ENCODE measurements at places on chromosomes 6 and 20. TPM values are rescaled to one million over a fixed set of nuclear protein-coding genes. Genes with fewer than 3 reads are reported as not detected.
A peak's percentile ranks its signal among the peaks of the same experiment; 100 is the strongest.

Gene C6orf132
- total RNA-seq: 1.9 TPM

Gene PPT2
- total RNA-seq: 19.5 TPM

Gene BPIFB4
- not detected for total RNA-seq

Gene PGBD1
- 1.8 TPM for total RNA-seq

Gene WFDC2
- total RNA-seq: 12.4 TPM

Gene MRAP2
- total RNA-seq: 0.20 TPM

Gene SAPCD1
- total RNA-seq: not detected

Gene FAM83C
- not detected for total RNA-seq

Gene MCHR2
- total RNA-seq: not detected

DNA sequence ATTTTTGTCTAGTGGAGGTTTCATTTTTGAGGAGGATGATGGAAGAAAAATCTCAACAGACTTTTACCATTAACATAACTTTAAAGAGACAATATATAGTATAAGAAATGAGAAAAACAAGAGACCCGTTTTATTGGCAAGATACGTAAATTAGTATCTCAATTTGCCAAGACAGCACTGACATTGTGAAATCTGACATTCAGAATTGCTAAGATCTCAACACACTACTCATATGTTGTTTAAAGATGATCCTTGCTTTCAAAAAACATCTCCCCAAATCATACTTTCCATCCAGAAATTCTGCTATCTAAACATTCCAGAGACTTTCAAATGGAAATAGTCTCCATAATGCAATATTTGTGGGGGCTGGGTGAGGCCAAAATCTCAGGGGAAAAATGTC lies 220.9 kb upstream of the CEP162 start:
- DNase-seq: no peak

DNA sequence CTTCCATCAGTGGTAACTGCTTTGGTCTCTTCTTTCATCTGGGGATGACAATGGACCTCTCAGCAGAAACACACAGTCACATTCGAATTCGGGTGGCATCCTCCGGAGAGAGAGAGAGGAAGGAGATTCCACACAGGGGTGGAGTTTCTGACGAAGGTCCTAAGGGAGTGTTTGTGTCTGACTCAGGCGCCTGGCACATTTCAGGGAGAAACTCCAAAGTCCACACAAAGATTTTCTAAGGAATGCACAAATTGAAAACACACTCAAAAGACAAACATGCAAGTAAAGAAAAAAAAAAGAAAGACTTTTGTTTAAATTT lies 6.1 kb downstream of the EDN1 start:
- DNase-seq: peak; percentile 61

- DNase-seq: peak; percentile 83
These were observed 207.1 kb downstream of the PREX1 start for GRCh38 chr20:48620507-48621375.

GRCh38 chr6:104689551-104690205 lies 170.0 kb downstream of the HACE1 start:
- no peak for DNase-seq

- no peak for DNase-seq
These were observed 1.4 kb downstream of the MLN start for GRCh38 chr6:33802186-33802958.

- peak; percentile 68 for DNase-seq
These were observed 759.8 kb downstream of the PTPRT start for GRCh38 chr20:42429761-42430458.

GRCh38 chr20:51531141-51531710 lies 11.3 kb downstream of the NFATC2 start:
- no peak for DNase-seq

DNA sequence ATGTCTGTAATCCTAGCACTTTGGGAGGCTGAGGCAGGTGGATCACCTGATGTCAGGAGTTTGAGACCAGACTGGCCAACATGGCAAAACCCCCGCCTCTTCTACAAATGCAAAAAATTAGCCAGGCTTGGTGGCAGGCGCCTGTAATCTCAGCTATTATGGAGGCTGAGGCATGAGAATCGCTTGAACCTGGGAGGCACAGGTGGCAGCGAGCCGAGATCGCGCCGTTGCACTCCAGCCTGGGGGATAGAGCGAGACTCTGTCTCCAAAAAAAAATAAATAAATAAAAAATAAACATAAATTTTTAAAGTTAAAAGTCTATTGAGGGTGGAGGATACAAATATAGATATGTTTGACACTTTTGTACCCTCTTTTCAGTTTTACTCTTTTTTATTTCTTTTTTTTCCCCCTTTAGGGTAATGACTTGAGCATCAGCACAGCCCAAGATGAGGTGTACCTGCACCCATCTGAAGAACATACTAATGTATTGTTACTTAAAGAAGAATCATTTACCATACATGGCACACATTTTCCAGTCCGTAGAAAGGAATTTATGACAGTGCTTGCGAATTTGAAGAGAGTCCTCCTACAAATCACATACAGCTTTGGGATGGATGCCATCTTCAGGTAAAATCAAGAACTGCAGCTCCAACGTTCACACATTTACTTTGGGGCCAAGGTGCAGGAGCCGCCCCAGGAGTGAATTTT lies 368.9 kb downstream of the LAMA2 start:
- DNase-seq: no peak

GRCh38 chr6:157253699-157254098 lies 69.6 kb downstream of the TMEM242 start:
- no peak for DNase-seq

DNA sequence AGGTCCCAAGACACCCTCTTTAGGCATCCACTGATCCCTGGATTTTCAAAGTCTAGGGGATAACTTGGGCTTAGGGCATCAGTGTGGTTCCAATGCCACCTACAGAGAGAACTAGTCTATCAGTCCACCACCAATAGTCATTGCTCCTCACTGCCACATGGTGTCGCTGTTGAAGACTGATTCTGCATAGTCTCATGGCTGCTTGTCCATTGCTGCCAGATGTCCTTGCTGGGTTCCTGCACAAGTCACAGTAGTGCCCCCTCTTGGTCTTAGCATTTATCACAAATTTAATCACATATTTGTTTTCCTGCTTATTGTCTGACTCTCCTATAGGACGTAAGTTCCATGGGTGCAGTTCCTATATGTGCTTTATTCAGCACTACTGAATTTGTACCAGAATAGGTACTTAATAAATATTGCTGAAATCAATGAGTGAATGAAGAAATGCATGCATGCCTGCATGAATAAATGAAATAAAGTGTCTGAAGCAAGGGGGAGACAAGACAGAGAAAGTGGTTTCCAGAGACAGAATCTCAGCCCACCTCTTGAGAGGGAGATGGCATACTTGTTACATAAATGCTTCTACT lies 45.9 kb upstream of the RALY start:
- no peak for DNase-seq

DNA sequence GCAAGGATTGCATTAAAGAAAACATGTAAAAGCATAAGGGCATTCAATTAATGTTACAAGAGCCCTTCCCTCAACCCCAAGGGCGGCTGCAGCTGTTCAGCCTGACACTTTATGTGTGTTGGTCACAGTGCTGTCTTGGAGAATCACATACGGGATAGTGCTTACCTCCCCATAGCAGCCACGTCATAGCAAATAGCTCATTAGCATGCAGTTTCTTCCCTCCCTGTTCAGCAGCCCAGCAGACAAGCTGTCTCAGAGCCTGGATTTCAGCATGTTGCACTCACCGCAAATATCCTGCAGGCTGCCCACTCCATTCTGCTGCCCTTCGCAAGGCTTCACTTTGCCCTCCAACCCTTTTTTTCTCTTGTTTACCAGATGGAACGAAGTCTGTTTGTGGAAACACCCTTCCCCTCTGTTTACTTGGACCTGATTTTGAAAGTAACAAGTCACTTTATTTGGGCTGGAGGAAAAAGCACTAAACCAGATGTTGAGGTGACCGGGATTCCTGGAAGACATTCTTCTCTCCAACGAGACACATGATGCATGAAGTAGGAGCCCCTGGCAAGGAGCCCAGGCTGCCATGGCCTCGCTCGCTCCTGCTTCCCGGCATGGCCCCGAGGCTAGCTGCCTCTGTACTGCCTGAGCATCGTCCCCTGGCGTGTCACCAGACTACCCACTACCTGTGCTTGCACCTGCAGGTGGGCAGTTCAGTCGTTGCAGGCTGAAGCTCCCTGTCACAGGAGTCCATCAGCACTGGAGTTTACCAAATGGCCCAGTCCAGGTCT lies 151.6 kb upstream of the GMDS start:
- peak; percentile 56 for DNase-seq

GRCh38 chr20:6636209-6637159 lies 131.0 kb upstream of the BMP2 start:
- DNase-seq: no peak

GRCh38 chr6:16503241-16503775 lies 258.0 kb downstream of the ATXN1 start:
- DNase-seq: no peak

GRCh38 chr6:99590728-99591672 lies 15.6 kb upstream of the PRDM13 start:
- no peak for DNase-seq

- DNase-seq: no peak
These were observed 20.8 kb upstream of the TSPYL1 start for GRCh38 chr6:116300566-116300965.

Data from right atrium auricular region (tissue), 2 donors.